ENCODE measurements at places on chromosomes 6 and 20.

DNA sequence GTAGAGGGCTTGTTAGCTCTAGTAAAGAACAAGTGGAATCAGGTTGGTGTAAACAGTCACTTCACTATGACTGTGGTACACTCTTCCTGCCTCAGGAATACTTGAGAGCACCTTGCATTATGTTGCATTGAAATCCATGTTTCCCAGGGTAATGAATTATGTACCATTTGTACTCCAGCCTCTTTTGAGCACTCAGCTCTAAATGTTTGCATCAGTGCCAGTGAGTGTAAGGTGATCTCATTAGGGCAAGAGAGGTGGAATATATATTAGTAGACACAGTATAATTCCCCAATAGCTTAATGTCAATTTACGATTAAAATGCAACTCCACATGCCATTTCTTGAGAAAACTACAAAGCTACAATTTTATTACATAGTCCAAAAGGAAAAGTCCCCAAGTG lies 319.6 kb upstream of the POU3F2 start:
- DNase-seq = no peak

- DNase-seq = peak; percentile 40
Measured at GRCh38 chr6:143337201-143337949, 113.1 kb downstream of the ADAT2 start.

GRCh38 chr6:24763578-24763977 lies 11.2 kb upstream of the GMNN start:
- DNase-seq = no peak

DNA sequence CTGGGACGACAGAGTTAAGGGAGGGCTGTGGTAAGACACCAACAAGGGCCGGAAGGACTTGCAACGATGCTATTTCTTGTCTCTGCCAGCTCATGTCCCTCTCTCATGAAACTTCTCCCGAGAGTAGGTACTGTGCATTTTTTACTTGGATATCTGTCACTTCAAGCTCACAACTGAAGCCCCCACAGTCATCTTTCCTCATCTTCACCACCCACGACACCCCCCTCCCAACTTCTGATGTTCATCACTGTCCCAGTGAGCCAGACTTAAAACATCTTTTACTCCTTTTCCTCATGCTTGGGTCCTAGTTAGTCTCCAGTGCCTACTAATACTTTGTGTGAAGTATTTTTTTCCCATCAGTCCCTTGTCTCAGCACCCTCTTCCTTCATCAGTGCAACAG lies 34.6 kb upstream of the SRPK1 start:
- no peak for DNase-seq

- no peak for DNase-seq
Measured at GRCh38 chr6:132362442-132363185, 38.7 kb downstream of the MOXD1 start.

GRCh38 chr6:42250274-42250931 lies 32.7 kb upstream of the MRPS10 start:
- no peak for DNase-seq

- DNase-seq = no peak
Measured at GRCh38 chr20:62181808-62182207, 1.0 kb upstream of the MTG2 start.

DNA sequence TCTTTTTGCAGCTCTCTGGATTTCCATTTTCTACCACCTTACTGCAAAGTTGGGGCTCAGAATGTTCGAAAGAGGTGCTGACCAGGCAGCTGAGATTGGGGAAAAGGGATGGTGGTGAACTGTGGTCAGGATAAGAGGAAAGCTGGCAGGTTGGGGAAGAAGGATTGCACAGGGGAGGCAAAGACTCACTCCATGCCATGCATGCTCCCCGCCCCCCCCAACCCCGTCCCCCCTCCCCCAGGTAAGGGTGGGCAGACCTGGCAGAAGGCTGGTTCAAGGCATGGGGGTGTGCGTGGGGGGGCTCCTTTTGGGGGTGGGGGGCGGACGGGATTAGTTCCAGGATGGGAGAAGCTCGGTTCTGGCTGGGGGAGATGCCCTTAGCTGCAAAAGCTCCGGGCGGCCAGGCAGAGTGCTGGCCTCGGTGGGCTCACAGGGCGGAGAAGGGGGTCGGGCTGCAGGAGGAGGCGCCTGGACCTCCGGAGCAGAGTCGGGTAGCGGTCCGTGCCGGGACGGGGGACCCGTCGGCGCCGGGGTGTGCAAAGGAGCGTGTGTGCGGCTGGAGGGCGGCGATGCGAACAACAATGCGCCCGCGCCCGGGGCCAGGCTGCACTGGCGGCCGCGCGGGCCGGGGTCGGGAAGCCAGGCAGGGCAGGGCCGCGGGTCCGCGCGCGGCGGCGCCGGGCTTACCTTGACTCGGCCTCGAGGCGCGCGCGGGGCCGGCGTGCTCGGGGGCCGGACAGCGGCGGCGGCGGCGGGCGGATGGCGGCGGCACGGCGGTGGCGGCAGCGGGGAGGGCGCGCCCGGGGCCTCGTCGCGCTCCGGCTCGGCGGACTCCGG lies 880 bp downstream of the ADNP start:
- DNase-seq = no peak

- DNase-seq = no peak
Measured at GRCh38 chr6:71031912-71032311, 75.1 kb upstream of the B3GAT2 start.

DNA sequence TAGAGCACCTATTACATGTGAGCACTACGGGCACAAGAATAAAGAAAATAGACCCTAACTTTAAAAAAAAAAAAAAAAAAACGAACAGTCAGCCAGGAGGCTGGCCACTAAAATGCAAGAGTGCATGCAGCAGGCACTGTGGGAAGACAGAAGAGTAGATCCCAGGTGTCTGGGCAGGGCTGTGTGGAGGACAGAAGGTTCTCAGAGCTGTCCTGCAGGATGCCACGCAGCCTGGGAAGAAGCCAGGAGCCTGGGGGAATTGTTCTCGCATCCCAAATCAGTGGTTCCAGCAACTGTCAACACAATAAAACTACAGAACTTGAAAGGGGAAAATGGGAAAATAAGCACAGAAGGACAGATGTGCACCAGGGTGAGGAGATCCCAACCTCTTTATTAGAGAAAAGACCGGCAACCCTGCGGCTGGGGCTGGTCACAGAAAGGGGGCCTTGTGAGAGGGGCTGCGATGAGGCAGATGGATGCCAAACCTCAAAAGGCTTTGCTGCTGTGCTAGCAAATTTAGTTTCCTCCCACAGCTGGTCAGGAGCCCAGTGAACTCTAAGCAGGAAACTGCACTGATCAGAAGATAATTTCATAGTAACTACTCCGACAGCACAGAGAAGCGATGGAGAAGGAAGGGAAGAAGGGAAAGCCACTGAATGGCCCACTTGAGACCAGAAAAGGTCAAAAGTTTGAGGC lies 30.9 kb downstream of the MAP3K5 start:
- peak; percentile 35 for DNase-seq

DNA sequence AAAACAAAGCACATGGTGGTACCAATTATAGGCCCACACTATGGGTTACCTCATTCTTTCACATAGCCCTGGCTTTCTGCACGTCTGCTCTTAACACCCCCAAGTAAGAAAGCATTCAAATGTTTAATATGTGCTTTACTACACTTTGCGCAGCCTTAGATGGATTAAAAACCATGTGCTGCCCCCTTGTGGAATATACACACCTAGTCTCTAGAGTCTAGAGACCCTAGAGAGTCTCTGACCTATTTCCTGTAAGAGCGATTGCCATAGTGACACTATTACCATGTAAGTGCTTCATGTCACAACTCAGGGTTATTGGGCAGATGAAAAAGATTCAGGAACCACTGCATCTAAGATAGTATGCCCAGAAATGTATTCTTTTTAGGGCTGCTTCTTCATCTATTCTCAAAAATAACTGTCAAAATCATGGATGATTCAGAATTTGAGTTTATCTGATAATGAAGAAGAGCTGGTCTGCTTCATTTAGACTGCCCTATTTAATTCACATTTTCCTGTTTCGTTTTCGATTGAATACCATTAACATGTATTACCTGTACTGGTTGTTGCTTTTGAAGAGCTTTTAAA lies 186.3 kb downstream of the ADGB start:
- peak; percentile 66 for DNase-seq

DNA sequence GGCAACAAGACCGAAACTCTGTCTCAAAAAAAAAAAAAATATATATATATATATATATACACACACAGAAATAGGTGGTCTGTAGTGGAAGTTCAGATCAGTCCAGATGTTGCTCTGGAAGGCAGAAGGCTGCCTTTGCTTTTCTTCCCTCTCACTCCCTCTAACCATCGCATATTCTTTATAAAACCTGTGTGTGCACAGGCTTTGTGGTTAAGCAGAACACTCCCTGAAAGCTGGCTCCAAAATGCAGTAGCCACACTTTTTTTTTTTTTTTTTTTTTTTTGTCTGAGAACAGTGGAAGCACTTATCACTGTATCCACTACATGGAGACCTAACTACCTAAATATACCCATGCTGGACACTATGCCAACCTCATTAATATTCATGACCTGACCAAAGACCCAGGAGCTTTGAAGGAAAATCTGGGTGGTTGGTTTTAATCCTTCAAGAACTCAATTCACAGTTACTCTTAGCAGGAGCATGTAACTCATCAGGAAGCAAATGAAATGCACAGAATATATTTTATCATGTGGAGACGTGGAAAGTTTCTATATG lies 20.0 kb upstream of the GFOD1 start:
- DNase-seq = no peak

DNA sequence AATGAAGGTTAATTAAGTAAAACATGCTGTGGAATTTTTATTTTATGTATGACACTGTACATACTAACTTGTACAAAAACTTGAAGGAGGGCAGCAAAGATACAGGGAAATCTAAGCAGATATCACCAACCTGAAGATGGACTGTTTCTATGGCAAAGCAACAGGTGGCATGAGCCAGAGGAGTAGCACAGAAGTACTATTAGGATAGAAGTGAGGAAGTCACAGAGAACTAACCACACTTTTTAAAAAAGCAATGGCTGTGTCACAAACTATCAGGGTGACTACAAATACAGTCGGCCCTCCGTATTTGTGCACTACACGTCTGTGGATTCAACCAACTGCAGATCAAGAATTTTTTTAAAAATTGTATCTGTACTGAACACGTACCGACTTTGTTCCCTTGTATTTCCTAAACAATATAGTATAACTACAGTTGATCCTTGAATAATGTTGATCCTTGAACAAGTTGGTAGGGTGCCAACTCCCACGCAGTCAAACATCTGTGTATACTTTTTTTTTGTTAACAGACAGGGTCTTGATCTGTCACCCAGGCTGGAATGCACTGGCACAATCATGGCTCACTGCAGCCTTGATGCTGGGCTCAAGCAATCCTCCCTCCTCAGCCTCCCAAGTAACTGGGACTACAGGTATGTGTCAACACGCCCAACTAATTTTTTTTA lies 61.0 kb downstream of the NUDT3 start:
- DNase-seq = no peak

DNA sequence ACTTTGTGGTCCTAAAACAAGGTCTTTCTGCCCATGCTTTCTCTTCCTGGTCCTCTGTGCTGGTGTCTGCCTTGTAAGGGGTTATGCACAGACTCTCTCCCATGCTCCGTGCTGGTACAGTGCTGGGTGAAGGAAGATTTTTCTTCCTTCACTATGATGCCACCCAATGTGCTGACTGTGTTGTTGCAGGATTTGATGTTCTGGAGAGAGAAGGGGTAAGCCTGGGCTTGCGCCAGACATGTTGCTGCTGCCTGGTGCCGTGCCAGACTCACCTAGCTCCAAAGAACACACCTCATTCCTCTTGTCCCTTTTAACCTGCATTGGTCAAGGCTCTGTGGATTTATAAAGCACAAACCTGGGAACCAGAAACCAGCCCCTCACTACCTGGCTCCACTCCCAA lies 28.4 kb upstream of the ARMH2 start:
- no peak for DNase-seq

- DNase-seq = peak; percentile 13
Measured at GRCh38 chr6:107576852-107577251, 86.9 kb downstream of the SOBP start.

DNA sequence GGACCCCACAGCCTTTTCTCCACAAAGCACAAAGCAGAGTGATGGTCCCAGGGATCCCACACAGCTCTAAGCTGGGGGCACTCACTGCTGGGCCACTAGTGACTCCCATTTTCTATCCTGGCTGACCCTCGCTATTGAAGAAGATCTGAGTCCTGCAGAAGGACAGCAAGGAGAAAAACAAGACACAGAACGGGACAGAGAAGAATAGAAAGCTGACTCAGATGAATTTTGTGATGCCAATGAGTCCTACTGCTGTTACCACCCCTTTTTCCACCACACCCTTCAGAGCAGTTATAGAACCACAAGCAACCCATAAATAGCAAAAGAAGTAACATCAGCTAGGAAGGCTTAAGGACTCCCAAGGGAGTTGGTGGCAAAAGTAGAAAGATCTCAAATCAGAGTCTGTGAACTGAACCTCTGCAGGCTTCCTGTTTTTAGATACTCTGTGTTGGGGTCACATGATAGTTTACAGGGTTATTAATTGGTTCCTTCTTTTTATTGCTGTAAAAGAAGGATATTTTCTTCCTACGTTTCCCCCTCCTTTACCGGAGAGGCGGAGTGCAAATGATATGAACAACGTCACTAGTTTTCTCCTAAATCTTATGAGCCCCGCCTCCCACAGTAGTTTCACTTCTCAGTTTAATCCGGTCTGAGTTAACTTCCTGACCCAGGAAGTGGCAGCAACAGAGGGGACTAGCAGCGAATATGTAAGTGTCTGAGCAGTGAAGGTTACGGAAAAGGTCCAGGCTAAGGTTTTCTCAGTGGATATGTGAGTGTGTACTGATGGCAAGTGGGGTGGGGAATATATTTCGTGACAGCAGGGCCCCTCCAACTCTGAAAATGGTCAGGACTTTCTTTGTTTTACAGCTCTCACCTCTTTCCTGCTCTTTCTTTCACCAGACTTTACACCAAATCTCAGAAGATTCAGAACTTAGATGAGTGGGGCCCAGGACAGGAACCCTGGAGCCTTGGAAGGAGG lies at the start of gene TRIM38:
TRIM38 (plus strand) TSS at position 654 of the 979 bp plus-strand sequence. CDS start 3,721 bp downstream, outside the sequence.
- peak; percentile 91 for DNase-seq

- no peak for DNase-seq
Measured at GRCh38 chr6:44867571-44868334, 460.4 kb upstream of the RUNX2 start.

DNA sequence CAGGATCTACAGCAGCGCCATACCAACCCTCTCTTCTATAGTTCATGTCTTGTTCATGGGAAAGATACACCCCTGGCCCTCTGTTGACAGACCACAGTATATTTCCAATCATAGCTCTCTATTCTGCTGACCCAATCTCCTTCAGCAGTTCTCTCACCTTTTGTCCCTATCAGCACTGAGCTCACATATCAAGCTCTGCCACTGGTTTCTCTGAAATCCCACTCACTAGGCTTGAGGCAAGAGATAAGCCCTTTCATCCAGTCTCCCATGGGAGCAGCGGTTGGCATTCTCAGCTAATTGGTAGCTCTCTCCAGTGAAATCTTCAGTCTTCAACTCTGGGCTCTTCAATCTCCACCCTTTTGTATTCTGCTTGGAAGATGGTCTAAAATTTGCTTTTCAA lies 313.4 kb downstream of the GJA1 start:
- no peak for DNase-seq

GRCh38 chr6:117206944-117207687 lies 58.2 kb upstream of the VGLL2 start:
- DNase-seq = no peak

GRCh38 chr6:23114812-23115504 lies 545.6 kb downstream of the HDGFL1 start:
- DNase-seq = no peak

- DNase-seq = no peak
Measured at GRCh38 chr6:165321555-165322145, 12.2 kb upstream of the C6orf118 start.

Data from activated CD4-positive, alpha-beta T cell treated with anti-CD3 and anti-CD28 coated beads, Interleukin-2, amount 50 U/mL, for 16 hours (primary cell).